ENCODE measurements at places on chromosomes 11 and 22.

DNA sequence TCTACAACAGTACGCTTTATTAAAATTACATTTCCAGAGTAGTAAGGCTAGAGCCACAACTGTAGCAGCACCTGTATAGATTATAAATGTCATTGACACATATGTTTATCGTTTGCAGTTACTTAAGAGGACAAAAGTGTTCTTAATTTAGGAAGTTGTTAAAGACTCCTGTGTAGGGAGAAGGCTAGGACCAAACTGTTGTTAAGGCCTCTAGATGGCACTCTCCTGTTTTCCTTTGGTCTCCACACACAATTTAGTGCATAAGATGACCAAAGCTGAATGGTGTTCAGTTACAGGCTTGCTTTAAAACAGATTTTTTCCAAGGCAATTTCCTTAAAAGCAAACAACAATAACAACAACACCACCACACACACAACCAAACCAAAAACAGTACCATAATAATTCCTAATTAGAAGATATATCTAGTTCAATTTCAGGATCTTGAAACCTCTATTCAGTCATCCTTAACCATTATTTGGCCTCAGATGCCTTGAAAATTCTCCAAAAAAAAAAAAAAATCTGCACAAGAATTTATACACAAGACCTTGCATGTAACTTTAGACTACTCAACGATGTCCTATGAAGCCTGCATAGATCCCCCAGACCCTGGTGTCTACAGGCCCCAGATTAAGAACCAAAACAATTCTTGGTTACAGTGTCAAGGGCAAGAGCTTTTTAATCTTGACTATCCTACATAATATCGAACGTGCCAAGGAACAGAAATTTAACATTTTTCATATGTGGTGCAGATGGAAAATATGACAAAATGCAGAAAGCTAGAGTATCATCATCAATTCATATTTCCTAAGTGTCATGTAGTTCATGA, 42.6 kb upstream of the APOA1 start:
- DNase-seq, result peak; percentile 51

DNA sequence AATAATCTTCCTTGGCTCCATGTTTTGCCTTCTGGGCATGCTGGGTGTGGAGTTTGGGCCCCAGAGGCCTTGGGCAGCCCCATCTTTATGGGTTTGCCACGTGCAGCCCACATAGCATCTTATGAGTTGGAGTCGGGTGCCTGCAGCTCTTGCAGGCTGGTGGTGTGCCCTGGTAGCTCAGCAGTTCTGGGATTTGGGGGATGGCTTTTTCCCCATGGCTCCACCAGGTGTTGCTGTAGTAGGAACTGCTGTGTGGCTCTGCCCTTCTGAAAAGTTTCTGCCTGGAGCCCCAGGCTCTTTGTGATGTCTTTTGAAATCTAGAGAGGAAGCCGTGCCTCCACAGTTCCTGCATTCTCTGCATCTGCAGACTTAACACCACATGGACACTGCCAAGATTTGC, 16.8 kb downstream of the EED start:
- no peak for DNase-seq

DNA sequence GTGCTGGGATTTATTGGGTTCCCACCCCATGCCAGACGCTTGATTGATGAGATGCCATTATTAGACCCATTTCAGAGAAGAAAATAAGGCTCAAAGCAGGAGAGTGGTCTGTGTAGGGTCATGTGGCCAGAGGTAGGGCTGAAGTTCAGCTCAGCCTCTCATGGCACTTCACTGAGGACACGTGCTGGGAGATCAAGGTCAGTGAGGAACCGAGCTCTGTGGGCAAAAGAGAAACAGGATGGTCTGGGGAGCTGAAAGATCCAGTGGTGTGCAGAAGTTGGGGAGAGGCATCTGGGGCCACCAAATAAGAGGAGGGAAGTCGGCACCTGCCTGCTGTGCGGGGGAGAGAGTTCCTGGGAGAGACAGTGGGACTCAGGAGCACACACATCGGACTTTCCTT, 19.6 kb downstream of the RHOD start:
- DNase-seq, result no peak

- no peak for DNase-seq
Observed at GRCh38 chr11:75809111-75809510, 5.9 kb upstream of the UVRAG start.

- no peak for DNase-seq
Observed at GRCh38 chr22:22811016-22812009, 76.3 kb upstream of the IGLL5 start.

GRCh38 chr11:10394229-10395101, 60.6 kb upstream of the AMPD3 start:
- no peak for DNase-seq

- no peak for DNase-seq
Observed at GRCh38 chr11:133015457-133015856, 516.8 kb downstream of the OPCML start.

DNA sequence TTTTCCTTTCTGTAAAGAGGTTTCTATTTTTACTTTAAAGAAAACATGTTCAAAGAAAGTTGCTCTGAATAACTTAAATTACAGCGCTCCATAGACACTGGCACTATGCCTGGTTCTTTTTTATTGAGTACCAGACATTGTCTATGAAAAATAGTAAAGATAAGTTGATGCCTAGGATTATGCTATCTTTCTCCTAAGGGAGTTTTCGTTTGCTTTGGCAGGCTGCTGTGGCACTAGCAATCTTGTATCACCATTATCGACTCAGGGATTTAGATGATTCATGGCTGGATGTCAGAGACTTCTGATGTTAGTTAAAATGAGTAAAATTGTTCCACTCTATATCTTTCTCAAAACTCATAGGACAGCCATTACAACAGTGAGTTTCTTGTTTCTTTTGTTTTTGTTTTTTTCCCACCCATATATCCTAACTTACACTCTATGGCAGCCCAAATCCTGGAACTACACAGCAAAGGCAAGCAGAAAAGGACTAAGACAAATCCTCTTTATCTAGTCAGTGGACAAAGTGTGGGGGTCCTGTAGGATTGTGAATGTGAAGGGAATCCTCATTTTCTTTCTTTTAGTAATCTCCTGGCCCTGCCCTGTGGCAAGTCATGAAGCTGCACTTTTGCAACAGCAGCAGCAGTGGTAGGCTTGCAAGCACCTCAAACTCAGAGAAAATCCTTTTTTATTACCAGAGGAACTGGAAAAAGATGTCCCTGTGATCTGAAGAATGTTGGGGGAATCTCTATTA, 20.7 kb downstream of the SLN start:
- no peak for DNase-seq

DNA sequence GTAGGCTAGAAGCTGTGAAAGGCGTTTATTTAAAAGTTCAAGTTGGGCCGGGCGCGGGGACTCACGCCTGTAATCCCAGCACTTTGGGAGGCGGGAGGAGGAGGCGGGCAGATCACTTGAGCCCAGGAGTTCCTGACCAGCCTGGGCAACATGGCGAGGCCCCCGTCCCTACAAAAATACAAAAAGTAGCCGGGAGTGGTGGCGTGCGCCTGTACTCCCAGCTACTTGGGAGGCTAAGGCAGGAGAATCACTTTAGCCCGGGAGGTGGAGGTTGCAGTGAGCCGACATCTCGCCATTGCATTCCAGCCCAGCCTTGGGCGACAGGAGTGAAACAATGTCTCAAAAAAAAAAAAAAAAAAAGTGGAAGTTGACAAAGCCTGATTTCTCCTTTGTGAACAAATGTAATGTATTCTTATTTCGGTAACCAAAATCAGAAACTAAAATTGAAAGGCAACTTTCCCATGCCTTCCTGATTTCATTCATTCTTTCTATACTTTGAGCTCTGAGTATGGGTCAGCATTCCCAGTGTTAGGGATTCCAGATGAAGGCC, 825 bp downstream of the PTPMT1 start:
- no peak for DNase-seq

DNA sequence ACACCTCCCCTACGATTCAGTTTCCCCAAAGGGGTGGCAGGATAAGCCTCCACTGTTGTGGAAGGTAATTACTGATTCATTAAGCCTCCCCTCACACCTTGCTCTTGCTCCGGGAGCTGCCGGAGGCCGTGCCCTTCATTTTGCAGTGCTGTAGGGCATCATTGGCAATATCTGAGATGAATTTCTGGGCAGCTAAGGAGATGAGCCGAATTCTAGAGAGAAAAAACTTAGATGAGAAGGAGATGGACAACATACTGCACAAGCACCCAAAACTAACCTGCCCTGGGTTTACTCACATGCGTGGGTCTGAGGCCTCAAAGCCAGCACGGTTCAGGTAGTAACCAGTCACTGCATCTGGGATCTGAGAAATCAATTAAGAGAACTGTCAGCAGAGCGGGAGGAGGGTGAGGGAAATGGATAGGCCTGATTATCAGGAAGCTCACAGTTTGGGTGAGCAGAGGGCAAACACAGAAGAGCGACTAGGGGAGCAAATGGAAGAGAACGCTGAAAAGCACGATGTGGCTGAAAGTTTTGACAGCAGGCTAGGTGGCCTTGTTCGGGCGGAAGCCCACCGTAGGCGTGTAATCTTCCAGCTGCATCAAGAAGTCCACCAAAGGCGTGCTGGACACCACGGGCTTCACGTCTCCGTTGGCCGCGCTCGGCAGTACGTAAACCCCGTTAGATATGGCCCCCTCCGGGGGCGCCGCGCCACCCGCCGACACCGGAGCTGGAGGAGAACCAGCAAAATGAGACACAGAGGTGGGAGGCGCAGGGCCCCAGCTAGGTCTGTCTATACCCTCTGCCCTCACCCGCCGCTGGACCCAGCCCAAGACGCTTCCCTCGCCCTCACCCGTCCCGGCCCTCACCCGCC, 689 bp downstream of the TAF10 start:
- DNase-seq, result no peak

DNA sequence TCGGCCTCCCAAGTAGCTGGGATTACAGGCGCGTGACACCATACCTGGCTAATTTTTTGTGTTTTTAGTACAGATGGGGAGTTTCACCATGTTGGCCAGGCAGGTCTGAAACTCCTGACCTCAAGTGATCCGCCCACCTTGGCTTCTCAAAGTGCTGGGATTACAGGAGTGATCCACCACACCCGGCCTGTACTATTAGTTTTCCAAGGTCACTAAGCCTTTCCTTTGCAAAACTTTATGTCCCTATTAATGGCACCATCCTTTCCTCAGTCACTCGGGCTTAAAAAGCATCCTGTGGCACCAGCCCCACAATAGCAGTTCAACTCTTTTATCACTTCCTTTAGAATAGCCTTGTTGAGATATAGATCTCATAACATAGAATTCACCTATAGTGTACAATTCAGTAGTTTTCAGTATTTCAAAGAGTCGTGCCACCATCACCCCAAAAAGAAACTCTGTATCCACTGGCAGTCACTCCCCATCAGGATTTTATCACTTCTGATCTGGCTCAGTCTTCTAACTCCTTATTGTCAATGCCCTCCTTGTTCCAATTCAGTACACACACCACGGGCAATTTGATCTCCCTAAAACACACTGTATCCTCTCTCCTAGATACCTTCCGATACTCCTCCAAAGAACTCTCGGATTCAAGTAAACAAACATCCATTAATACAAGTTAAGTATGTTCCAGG, 921 bp upstream of the BCL2L13 start:
- no peak for DNase-seq

DNA sequence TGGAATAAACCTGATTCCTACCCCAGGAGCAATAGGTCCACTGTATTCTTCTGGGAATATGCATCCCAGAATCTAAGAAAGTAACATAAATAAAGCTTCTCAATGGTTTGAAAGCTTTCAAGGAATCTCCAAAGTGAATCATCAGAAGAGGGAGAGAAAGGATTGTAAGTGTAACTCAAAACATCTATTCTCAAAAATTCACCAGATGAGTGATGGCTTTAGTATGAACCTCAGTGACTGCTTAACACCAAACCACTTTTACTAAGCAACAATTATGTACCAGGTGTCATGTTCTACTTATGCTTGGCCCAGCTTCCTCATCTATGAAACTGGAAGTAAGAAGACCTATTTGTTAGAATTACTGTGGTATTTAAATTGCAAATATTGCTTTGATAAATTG, 7.4 kb downstream of the RAB38 start:
- DNase-seq, result no peak

DNA sequence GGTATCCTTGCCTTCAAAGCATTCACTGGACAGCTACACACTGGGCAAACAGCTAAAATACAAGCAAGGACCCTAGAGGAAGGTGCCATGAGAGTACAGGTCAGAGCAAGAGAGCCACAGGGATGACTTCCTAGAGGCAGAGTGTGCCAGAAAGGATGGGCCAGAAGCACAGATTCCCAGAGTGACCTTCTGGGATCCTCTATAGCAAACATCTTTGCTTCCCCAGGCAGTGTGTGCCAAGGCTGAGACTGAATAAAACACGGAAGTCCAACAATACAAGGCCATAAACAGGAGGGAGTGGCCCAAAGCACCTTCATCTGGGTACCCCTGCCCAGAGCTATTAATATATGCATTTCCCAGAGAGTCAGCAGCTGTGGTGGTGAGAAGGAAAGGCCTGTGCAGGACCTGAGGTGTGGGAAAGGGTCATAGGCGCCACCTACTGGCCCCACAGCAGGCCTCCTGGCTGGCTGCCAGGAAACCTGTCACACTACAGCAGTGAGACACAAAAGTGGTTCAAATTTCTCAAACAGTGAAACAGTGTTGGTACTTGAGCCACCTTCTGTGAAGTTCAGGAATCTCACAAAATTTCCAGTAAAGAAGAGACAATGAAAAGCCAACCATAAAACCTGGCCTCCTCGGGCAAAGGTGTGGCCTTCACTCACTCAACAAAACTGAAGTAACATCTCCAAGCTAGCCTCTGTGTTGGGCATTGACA, 20.3 kb downstream of the CLPB start:
- DNase-seq, result peak; percentile 20
